ENCODE measurements at places on chromosomes 11 and 22.

DNA sequence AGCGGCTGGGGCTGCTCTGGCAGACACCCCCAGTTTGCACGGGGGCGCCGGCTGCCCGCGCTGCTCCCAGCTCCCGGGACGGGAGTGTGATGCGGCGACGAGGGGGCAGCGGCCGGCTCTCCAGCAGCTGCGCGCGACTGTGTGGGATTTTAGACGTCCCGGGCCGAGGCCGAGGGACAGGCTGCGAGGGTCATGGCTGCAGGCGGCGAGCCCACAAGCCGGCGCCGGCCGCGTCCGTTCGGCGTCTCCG, 159 bp downstream of the FZD4 start:
- no peak for DNase-seq

- DNase-seq, result no peak
These were observed 1317.2 kb downstream of the TBC1D22A start for GRCh38 chr22:48079505-48080290.

- no peak for DNase-seq
These were observed 54.8 kb upstream of the CECR2 start for GRCh38 chr22:17314487-17314886.

DNA sequence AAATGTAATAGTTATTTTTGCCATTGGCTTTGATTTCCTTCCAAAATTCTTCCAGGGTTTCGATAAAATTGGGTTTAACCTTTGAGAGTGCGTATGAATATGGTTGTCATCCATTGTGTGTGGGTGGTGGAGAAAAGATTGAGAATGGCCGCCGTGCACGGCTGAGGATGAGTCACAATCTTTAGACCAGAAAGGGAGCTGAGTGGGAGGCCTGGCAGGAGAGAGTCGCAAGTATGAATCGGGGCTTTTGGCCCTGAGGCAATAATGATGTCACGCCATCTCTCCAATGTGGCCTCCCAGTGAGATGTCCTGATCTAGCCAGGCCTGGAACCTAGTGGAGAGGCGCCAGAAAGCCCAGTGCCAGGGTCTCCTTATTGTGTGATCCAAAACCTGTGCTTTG, 33.1 kb upstream of the SMPD1 start:
- no peak for DNase-seq

DNA sequence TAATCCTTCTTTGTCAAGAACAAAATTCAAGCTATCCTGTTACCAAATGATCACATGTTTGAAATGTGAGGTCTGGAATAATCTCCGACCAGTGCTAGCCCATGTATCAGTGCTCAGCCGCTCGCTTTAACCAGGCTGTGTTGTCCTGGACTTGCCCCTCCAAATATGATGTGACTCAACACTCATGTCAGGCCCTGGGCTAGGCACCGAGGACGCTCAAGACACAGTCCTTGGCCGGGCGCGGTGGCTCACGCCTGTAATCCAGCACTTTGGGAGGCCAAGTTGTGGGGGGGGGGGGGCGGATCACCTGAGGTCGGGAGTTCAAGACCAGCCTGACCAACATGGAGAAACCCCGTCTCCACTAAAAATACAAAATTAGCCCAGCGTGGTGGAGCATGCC, 54.1 kb upstream of the WNT7B start:
- DNase-seq, result no peak

- DNase-seq, result no peak
These were observed 72.1 kb upstream of the TCF20 start for GRCh38 chr22:42342426-42343120.

GRCh38 chr11:17853280-17853679, 118.7 kb downstream of the KCNC1 start:
- no peak for DNase-seq

DNA sequence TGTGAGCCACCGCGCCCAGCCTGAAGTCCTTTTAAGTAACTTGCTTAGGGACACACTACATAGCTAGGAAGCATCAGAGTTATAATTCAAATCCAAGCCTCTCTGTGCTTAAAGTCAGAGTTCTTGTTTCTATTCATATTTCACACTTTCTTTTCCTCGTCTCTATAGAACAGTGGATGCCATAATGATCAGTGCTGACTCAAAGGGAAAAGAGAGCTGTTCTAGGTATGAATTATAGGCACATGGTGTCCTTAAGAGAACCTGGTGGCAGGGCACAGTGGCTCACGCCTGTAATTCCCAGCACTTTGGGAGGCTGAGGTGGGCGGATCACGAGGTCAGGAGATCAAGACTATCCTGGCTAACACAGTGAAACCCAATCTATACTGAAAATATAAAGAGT, 400.2 kb upstream of the DDI1 start:
- no peak for DNase-seq

- DNase-seq, result no peak
These were observed 93.2 kb downstream of the NECTIN1 start for GRCh38 chr11:119635776-119636175.

- DNase-seq, result no peak
These were observed 12.2 kb downstream of the CBL start for GRCh38 chr11:119218141-119218878.

GRCh38 chr22:24325105-24325757, 54.6 kb downstream of the SPECC1L start:
- no peak for DNase-seq

GRCh38 chr22:44031158-44031952, 7.3 kb downstream of the PARVB start:
- DNase-seq, result no peak

DNA sequence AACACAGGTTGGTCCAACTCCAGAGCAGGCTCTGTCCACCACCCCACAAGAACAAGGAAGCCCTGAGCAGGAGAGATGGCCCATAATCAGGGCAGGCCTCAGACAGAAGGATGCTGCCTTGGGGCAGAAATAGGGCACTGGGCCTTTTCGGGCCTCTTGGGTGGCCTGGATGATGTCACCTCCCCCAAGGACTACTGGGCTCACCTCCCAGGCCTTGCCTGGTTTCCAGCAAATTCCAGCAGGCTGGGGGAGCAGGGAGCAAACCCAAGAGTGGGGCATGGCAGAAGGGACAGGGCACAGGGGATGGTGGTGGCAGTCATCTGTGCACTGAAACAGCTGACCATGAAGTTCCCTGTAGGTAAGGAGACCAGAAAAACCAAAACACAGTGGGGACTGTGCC, 5.3 kb upstream of the NAA40 start:
- no peak for DNase-seq

All from activated T-helper 1 cell treated with Interleukin-2 at 50 U/mL for 16 hours (primary cell).